Substantia nigra (tissue), 51 donors: ENCODE measurements at places on chromosomes 3 and 15.

DNA sequence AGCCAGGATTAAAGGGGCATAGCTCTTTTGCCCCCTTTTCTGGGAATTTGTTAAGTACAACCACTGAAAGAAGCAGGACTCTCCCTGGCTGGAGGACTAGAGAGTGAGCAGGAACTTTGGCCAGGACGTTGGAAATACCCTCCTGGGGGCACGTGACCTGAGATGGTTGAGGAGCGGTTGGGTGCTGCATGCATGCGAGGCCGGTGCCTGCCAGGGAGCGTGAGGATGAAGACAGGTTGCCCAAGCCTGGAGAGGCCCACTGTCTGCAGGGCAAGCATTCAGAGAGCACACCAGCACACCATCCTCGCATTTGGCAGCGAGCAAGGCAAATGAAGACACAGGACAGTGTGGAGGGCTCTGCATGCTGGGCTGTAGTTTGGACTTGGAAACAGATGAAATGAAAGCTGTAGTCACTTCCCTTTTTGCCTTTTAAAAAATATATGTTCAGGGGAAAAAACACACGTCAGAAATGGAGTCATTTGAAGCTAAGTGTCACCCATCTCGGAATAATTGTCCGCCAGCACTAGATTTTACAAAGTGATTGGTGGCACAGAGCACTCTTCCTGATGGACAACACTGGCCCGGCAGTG lies 217.6 kb downstream of the SLCO3A1 start:
- no peak for DNase-seq

DNA sequence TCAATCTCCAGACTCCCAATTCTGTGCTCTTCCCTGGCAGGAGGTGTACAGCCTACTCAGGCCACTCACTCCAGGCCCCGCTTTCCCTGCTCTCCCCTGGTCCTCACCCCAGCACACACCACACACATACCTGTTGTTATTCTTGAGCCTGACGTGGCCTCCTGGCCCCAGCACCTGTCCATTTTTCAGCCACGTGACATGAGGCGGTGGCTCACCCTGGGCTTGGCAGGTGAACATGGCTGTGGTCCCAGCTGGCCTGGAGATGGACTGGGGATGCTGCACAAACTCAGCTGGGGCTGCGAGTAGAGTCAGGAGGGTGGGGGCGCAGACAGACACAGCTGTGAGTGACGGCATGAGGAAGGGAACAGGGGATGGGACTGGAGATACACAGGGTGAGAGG lies 27.3 kb downstream of the RNU5B-1 start:
- DNase-seq: no peak

DNA sequence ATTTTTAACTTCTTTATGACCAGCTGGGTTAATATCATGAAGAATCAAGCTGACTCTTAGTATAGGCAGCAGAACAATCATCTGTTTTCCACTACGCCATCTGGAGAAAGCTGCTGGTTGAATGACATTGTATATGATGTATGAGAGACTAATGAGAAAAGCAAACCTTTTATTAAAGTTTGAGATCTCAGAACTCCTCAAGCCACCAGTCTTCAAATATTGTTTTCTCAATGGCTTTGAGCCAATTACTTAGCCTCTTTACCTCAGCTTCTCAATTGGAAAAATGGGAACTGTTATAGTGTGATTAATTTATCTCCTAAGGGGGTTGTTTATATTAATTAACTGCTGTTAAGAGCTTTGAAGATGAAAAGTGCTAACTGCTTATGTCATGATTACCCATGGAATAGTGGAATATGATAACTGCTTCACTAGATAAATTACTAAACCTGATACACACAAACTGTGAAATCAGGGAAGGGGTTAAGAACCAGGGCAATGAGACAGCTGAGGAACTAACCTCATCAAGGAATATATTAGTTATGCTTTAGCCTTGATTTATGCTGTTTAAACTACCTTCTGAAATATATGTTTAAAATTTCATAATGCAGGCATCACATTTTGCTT lies 330.1 kb downstream of the SOX2 start:
- DNase-seq: no peak

GRCh38 chr3:168914662-168915061 lies 748.9 kb downstream of the MECOM start:
- DNase-seq: no peak

DNA sequence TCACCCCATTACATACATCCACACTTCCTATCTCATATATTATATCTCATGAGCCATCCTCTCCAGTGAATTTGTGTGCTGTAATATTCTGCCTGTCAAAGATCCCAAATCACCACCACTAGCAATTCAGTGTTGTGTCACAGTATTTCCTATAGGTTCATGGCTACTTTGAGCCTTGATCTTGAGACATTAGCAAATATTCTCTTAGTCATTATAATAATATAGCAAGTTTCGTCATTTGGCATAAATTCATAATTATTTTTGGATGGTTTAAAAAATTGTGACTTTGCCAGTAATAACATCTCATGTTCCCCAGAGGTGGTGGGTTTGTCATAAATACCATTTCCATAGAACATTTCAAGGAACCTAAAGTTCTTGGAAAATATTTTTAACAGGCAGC lies 47.7 kb downstream of the CMSS1 start:
- no peak for DNase-seq

DNA sequence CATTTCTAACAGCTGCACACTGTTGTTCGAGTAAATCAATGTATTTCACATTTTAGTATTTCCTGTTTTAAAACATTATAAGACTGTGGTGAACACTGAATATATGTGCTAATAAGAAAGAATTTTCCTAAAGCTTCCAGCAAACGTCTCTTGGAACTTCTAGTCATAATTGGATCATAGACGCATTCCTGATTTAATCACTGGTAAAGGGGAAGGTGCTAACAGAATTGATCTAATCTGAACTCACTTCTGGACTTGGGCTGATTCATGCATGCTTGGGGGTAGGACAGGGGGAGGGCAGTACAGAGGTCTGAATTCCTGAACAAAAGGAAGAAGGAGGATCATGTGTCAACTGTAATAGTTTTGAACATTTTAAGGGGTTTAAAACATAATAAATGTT lies 7.3 kb upstream of the LEKR1 start:
- no peak for DNase-seq

DNA sequence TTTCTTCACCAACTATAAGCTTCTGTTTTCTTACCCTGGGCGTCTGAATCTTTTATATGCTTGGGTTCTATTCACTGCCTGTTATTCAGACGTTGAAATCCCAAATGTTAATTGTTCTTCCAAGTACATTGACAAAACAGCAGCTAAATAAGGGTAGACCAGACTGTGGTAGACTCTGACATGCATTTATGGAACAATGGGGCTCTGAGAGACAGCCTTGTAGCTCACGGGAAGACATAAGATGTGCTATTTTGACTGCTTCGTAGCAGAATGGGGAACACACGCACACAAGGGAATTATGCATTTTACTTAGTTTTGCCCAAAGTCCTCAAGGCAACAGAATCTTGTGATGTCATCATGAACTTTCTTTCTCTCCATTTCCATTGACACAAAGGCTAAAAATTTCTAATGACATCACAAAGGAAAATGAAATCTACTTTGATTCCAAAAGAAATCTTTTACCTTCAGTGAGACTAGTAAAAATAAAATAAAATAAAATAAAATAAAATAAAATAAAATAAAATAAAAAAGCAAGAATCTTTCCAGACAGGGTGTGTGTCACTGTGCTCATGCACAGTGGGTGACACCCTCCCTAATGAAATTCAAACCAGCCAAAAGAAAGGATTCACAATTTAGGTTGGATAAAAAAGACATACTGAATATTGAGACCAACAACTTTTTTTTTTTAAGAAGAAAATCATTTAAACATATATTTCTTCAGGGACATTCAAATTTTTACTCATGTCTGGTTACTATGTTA lies 346.6 kb downstream of the ZBTB20 start:
- no peak for DNase-seq

DNA sequence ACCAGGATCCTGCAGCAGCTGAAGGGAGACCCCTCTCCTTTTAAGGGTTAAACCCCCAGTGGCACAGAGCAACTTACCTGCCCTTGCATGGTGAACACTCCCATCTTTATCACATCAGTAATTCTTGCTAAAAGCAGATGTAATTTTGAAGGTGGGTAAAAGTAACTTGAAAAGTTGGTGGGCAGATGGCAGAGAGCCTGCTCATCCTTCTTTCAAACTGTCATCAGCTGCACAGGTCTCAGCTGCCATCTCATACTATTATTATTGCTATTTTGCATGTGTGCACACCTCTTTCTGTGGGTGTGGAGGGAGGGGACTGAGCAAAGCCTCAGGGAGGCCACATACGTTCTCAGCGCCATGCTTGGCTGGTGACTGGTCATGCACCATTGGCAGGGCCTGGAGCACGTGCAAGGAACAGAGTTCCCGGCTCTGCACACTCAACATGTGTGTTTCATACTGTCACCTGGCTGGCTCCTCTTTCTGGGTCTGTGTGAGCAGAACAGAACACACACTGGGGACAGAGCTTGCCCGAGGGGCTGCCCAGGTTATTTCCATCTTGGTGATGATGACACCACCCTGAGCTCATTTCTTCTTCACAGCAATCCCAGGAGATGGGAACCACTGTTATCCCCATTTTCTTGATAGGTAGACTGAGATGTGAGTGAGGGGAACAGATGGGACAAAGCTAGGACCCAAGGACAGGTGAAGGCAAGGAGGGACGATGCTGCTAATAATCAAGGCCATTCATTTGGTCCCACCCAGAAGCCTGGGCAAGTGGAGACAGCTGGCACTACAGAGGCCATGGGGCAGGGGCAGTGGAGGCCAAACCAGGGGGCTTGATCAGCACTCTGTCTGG lies 95.8 kb upstream of the KLF13 start:
- no peak for DNase-seq

- no peak for DNase-seq
These were observed 39.6 kb upstream of the SECISBP2L start for GRCh38 chr15:49085696-49086459.

- DNase-seq: peak; percentile 3
These were observed 82.0 kb downstream of the GPR156 start for GRCh38 chr3:120203016-120203415.

- DNase-seq: no peak
These were observed 5.1 kb upstream of the BFSP2 start for GRCh38 chr3:133394561-133395311.
